ENCODE measurements at places on chromosomes 5 and 9.
A peak's percentile ranks its signal among the peaks of the same experiment; 100 is the strongest.

DNA sequence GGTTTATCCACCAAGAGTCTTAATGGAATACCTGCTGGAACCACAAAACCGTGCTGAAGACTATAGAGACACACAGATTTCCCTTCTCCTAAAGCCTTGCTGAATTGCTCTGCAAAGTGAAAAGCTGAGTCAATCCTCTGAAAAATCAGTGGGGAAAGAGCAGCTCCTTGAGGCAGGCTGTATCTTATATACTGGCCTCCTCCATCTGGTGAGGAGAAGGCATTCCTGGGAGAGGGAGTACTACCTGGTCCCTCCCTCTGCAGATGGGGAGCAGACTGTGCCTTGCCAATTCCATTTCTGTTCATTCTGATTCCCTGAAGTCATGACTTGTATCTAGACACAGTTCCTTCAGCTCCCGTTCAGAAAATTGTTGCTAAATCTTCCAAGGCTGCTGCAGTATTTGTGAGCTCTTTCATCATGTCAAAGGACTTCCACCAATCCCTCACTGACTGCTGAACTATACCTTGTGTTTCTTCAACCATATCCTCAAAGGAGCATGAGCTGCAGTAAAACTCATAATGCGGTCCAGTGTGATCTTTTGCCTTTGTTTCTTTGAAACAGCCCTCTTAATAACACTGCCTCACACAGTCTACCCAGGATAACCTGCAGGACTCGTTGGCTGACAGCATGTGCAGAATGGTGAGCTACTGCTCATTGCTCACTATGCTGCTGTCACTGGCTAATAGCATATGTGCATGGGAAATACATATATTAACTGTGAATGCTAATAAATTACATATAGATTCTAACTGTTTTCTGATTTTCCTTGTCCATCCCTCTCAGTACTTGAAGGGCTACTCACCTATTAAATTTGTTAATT is 84.5 kb downstream of the FOXD1 start:
- H3K27me3 ChIP-seq = peaks cover 56% of the 10 kb centered on the region
- DNase-seq = no peak
- H3K4me1 ChIP-seq = no peaks in the 10 kb centered on the region
- no peak overlapping the region for H3K27ac ChIP-seq
- no peak overlapping the region for H3K4me3 ChIP-seq

DNA sequence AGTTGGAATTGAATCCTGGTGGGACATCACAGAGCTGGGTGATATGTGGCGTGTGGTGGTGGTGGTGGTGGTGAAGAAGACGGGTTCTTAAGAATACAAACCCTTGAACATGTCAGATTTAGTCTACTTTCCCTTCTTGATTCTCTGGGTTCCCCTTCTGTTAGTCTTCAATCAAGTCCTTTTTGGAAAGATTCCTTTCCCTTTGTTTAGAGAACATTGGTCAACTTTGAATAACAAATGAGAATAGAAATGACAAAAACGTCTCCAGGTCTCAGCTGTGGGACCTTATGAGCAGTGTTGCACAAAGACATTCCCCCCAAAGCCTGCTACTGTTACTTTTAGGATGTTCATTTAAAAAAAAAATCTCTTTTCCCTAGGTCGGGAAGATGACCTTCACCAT is 46.3 kb downstream of the MAP1B start:
- no peak overlapping the region for H3K4me3 ChIP-seq
- DNase-seq = no peak
- no peaks in the 10 kb centered on the region for H3K36me3 ChIP-seq
- H3K4me1 ChIP-seq = peaks cover 9% of the 10 kb centered on the region
- no peak overlapping the region for H3K27ac ChIP-seq
- H3K27me3 ChIP-seq = peaks cover 50% of the 10 kb centered on the region

- H3K4me3 ChIP-seq = no peak overlapping the region
- H3K27me3 ChIP-seq = peaks cover 34% of the 10 kb centered on the region
- H3K36me3 ChIP-seq = peaks cover 2% of the 10 kb centered on the region
- DNase-seq = peak; percentile 53
These were observed 48.0 kb upstream of the CAST start for GRCh38 chr5:96614110-96614691.

GRCh38 chr9:117290306-117290840 is 124.5 kb downstream of the ASTN2 start:
- H3K27ac ChIP-seq = no peak overlapping the region
- H3K4me1 ChIP-seq = no peaks in the 10 kb centered on the region
- no peaks in the 10 kb centered on the region for H3K27me3 ChIP-seq
- DNase-seq = no peak
- H3K4me3 ChIP-seq = no peak overlapping the region

GRCh38 chr5:35456506-35456905 is 161.2 kb upstream of the SPEF2 start:
- H3K4me1 ChIP-seq = no peaks in the 10 kb centered on the region
- H3K4me3 ChIP-seq = no peak overlapping the region
- no peak for DNase-seq

GRCh38 chr9:126049896-126050604 is 276.6 kb upstream of the MVB12B start:
- peaks cover 22% of the 10 kb centered on the region for H3K27me3 ChIP-seq
- no peaks in the 10 kb centered on the region for H3K4me1 ChIP-seq
- H3K4me3 ChIP-seq = no peak overlapping the region

- no peaks in the 10 kb centered on the region for H3K27me3 ChIP-seq
- no peaks in the 10 kb centered on the region for H3K4me1 ChIP-seq
- DNase-seq = no peak
- peaks cover 4% of the 10 kb centered on the region for H3K36me3 ChIP-seq
- H3K27ac ChIP-seq = no peak overlapping the region
- H3K4me3 ChIP-seq = no peak overlapping the region
These were observed 96.0 kb upstream of the SLC12A2 start for GRCh38 chr5:127987354-127988145.

- no peak overlapping the region for H3K4me3 ChIP-seq
- no peaks in the 10 kb centered on the region for H3K4me1 ChIP-seq
- DNase-seq = no peak
- H3K36me3 ChIP-seq = no peaks in the 10 kb centered on the region
These were observed 254.1 kb downstream of the SLF1 start for GRCh38 chr5:94872526-94872925.

DNA sequence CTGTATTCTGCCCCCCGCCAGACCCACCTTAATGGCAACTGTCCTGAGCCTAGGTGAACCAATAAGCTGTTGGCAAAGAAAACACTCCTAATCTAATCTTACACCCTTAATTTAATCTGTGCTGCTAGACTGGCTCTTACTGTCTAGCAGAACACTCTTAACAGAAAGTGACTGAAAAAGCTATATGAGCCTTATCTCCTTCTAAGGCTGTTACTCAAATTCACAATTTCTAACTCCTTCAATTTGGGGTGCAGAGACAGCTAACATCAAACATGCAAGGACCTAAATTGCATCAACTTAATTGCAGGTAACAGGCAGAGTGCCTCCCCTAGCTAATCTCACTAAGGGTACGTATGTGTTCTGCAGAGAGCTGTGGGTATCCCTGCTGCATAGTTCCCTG is 49.5 kb upstream of the MAP1B start:
- peaks cover 21% of the 10 kb centered on the region for H3K27me3 ChIP-seq
- H3K27ac ChIP-seq = no peak overlapping the region
- no peaks in the 10 kb centered on the region for H3K4me1 ChIP-seq

- DNase-seq = no peak
- no peak overlapping the region for H3K27ac ChIP-seq
- peaks cover 38% of the 10 kb centered on the region for H3K27me3 ChIP-seq
- no peak overlapping the region for H3K4me3 ChIP-seq
- no peaks in the 10 kb centered on the region for H3K36me3 ChIP-seq
These were observed 30.0 kb upstream of the TRIO start for GRCh38 chr5:14112998-14113652.

- no peak for DNase-seq
- H3K27ac ChIP-seq = no peak overlapping the region
- no peaks in the 10 kb centered on the region for H3K27me3 ChIP-seq
- H3K36me3 ChIP-seq = no peaks in the 10 kb centered on the region
These were observed 22.5 kb downstream of the PRUNE2 start for GRCh38 chr9:76883341-76883855.

GRCh38 chr9:20436476-20437195 is 185.7 kb downstream of the MLLT3 start:
- H3K4me1 ChIP-seq = peaks cover 35% of the 10 kb centered on the region
- H3K4me3 ChIP-seq = no peak overlapping the region

DNA sequence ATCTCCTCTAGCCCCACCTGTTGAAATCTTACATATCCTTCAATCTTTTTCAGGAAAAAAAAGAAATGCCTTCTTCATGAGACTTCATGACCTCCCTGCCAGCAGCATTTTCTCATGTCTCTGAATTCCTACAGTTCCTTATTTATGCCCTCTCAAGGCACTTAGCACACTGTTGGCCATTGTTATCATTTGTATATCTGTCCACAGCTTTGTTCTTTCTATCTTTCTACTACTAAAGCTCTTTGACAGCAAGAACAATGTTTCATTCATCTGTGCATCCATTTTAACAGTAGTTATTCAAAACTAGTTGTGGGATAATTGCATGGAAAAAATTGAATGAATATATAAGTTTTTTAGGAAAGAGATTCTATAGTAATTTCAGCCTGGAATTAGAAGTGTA is 20.9 kb upstream of the GZMA start:
- H3K4me1 ChIP-seq = no peaks in the 10 kb centered on the region
- peaks cover 19% of the 10 kb centered on the region for H3K36me3 ChIP-seq
- no peak for DNase-seq

- no peaks in the 10 kb centered on the region for H3K27me3 ChIP-seq
- no peaks in the 10 kb centered on the region for H3K4me1 ChIP-seq
- no peak overlapping the region for H3K4me3 ChIP-seq
- DNase-seq = no peak
- H3K36me3 ChIP-seq = no peaks in the 10 kb centered on the region
These were observed 162.7 kb upstream of the LHFPL2 start for GRCh38 chr5:78811121-78811817.

DNA sequence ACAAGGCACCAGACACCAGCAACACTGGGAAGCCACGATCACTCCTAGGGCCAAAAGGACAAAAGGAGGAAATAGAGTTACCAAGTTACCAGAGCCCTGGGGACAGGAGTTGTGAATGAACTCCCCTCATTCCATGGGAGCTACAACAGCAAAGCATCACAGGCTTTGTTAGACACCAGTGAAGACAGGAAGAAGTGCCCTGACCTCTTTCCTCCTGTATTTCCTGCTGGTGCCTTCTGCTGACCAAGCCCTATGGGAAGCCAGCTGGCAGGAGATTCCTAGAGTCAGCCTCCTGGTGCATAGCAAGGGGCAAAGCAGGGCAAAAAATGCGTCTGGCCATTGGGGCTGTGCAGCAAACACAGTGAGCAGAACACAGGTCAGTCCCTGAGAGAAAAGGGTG is 374.7 kb downstream of the ZSWIM6 start:
- no peaks in the 10 kb centered on the region for H3K4me1 ChIP-seq
- DNase-seq = no peak
- H3K27ac ChIP-seq = no peak overlapping the region
- peaks cover 22% of the 10 kb centered on the region for H3K27me3 ChIP-seq
- H3K36me3 ChIP-seq = peaks cover 3% of the 10 kb centered on the region
- no peak overlapping the region for H3K4me3 ChIP-seq

DNA sequence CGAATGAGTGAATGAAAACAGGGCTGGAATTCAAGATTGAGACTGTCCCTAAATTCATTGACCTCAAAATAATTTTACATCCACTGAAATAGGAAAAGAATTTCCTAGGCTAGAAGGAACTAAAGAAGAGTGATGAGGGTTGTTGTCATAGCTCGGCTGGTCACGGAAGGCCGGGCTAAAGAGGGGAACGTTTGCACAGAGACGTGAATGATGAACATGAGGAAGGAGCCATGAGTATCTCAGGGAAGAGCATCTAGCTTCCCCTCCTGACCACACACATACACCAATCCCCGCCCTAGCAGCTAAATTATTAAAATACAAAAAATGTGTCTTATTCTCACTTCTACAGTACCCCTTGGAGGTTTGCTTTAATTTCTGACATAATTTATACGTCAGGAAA is 124.4 kb upstream of the ABCA1 start:
- H3K27me3 ChIP-seq = peaks cover 6% of the 10 kb centered on the region
- H3K4me3 ChIP-seq = peak overlapping the region; percentile 50
- peaks cover 45% of the 10 kb centered on the region for H3K4me1 ChIP-seq
- no peak for DNase-seq
- H3K36me3 ChIP-seq = no peaks in the 10 kb centered on the region
- peak overlapping the region; percentile 95 for H3K27ac ChIP-seq

GRCh38 chr9:27888661-27889295 is 315.5 kb upstream of the C9orf72 start:
- DNase-seq = peak; percentile 60
- H3K36me3 ChIP-seq = no peaks in the 10 kb centered on the region
- H3K4me3 ChIP-seq = no peak overlapping the region
- H3K27ac ChIP-seq = no peak overlapping the region
- H3K4me1 ChIP-seq = no peaks in the 10 kb centered on the region

DNA sequence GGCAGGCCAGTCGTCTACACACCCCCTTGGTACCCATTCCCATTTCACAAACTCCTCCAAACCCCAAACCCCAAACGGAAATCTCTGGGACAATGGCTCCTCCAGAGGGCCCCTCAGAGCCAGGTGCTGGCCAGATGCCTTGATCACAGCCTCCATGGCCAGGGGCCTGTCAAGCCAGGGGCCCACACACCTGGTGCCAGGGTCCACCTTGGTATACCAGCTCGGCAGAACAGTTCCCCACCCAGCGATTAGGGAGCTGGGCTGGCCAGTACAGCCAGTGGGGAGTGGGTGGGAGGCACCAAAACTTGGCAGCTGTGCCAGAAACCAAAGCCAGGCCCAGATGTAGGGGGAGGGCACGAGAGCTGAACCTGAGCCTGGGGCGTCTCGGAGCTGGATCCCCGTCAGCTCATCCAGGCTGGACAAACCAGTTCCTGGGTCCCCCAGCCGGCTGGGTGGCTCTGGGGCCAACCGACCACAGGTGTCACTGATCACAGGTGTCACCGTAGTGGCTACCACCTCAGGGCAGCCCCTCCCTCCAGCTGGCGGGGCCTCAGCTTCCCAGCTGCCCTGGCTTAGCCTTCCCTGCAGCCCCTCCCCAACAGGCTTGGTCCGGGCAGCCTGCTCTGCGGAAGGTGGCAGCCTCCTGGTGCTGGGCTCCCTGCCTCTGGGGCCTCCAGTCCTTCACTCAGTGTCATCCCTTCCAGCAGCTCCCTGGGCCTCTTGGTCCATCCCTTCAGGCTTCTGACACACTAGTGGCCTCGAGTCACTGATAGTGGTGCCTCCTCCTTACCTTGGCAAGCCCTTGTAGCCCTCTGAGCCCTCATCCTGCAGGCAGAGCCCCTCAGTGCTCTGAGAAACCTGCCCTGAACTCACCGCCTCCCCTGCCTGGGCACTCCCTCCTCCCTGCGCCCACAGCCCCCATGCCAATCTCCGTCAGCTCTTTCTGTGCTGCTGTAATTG is 6.6 kb upstream of the RMND5B start:
- no peak for DNase-seq
- H3K27me3 ChIP-seq = no peaks in the 10 kb centered on the region
- no peak overlapping the region for H3K27ac ChIP-seq
- no peaks in the 10 kb centered on the region for H3K36me3 ChIP-seq
- peaks cover 8% of the 10 kb centered on the region for H3K4me1 ChIP-seq

GRCh38 chr9:15308511-15308910 is 1.5 kb upstream of the TTC39B start:
- no peak overlapping the region for H3K4me3 ChIP-seq
- no peak for DNase-seq
- H3K27me3 ChIP-seq = no peaks in the 10 kb centered on the region
- H3K36me3 ChIP-seq = peaks cover 7% of the 10 kb centered on the region
- peak overlapping the region; percentile 81 for H3K27ac ChIP-seq

- DNase-seq = no peak
- H3K27me3 ChIP-seq = no peaks in the 10 kb centered on the region
- peaks cover 3% of the 10 kb centered on the region for H3K36me3 ChIP-seq
- H3K4me1 ChIP-seq = peaks cover 53% of the 10 kb centered on the region
- peak overlapping the region; percentile 96 for H3K27ac ChIP-seq
- H3K4me3 ChIP-seq = peak overlapping the region; percentile 98
These were observed 432 bp downstream of the STARD4 start for GRCh38 chr5:111511831-111512374.

All from activated T-cell treated with anti-CD3 and anti-CD28 coated beads, Interleukin-2, amount 50 U/mL, for 72 hours (primary cell).